ENCODE measurements at places on chromosomes 12 and 14.

GRCh38 chr12:9872742-9873141 lies 3.6 kb upstream of the CLEC2B start:
- no peak for DNase-seq

- no peak for DNase-seq
These were observed 59.0 kb upstream of the FAM181A start for GRCh38 chr14:93868165-93868564.

GRCh38 chr14:101876555-101876938 lies 87.8 kb upstream of the DYNC1H1 start:
- no peak for DNase-seq

DNA sequence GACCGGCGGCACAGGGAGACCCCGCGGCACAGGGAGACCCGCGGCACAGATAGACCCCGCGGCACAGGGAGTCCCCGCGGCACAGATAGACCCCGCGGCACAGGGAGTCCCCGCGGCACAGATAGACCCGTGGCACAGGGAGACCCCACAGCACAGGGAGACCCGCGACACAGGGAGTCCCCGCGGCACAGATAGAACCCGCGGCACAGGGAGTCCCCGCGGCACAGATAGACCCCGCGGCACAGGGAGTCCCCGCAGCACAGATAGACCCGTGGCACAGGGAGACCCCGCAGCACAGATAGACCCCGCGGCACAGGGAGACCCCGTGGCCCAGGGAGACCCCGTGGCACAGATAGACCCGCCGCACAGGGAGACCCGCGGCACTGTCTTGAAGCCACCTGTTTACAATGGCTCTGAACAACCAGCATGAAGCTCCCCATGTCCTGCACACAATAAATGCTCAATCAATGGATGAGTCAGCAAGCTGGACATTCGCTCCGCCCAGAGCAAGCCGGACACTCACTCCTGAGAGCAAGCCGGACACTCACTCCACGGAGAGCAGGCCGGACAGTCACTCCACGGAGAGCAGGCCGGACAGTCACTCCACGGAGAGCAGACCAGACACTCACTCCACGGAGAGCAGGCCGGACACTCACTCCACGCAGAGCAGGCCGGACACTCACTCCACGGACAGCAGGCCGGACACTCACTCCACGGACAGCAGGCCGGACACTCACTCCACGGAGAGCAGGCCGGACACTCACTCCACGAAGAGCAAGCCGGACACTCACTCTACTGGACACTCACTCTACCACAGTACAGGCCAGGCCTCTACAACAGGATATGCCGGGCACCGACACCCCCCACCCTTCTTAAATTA lies 121.9 kb downstream of the RFLNA start:
- no peak for DNase-seq

DNA sequence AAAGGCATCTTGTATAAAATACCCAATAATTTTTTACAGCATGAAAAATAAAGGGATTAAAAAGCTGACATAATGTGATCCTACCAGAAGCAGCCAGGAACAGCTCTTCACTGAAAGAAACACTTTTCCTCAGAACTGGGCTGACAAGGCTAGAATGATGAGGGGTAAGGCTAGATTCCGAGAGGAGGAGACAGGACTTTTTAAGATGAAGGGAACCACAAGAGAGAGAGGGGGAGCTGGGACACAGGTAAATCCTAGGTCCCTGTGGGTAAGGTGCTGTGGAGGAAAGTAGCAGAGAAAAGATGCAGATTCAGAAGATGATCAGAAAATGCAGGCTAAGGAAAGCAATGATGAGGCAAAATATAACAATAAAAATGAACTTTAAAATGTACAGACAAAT lies 29.5 kb downstream of the C2CD5 start:
- no peak for DNase-seq

DNA sequence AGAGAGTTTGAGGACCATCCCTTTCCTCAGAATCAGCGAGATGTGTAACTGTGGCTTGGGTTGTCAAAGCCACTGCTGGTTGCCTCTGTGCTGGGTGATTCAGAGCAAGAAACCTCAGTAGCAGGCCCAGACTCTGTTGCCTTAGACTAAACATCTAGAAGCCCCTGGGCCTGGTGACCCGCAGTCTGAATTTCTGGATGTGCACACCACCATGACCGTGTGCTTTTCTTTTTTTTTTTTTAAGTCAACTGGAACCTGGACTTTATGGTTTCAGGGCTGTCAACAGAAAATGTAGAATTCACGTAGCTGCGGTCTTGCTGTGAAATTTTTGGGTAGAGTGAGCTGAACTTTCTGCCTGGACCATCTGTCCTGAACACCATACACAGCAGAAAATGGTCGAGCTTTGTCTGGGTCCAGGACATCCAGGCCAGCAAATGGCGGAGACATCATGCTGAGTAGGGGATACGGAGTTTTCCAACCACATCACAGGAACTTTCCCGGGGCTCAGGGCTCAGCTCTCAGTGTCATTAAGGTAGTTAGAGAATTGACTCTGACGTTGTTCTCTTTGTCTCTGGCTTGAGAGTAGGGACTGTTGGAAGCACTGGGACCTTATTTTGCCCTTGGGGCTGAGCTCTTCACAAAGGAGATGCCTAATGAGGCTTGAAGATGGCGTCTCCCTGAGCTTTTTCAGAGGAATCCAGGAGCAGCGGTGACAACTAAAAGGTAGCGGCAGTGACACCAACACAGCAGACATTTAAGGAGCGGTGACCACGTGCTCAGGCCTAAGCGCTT lies 23.0 kb upstream of the BATF start:
- no peak for DNase-seq

- no peak for DNase-seq
These were observed 221.8 kb downstream of the SLC41A2 start for GRCh38 chr12:104736307-104736706.

DNA sequence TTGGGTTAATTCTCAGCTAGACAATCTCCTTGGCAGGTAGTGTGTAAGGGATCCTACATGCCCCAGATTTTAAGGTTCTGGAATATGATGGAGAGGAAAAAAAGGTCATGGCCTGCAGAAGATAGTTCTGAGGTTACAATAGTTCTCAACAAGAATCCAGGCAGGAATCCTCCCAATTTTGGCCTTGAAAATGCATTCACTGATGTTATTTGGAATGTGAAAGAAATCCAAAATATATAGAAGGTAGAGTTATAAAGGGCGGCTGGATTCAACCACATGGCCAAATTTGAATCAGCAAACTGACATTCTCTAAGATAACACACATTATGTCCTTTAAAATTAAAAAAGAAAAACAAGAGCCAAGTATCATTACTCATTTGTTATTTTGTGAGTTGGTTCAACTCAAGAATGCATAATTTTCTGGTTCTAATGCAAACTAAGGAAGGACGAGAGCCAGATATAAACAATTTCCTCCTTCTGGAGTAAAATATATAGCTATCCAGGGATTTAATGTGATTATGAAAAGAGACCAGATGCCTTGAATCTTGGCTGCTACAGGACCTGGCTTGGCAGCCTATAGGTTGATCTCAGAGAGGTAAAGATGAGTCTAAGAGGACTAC lies 177.0 kb upstream of the G2E3 start:
- DNase-seq: no peak

DNA sequence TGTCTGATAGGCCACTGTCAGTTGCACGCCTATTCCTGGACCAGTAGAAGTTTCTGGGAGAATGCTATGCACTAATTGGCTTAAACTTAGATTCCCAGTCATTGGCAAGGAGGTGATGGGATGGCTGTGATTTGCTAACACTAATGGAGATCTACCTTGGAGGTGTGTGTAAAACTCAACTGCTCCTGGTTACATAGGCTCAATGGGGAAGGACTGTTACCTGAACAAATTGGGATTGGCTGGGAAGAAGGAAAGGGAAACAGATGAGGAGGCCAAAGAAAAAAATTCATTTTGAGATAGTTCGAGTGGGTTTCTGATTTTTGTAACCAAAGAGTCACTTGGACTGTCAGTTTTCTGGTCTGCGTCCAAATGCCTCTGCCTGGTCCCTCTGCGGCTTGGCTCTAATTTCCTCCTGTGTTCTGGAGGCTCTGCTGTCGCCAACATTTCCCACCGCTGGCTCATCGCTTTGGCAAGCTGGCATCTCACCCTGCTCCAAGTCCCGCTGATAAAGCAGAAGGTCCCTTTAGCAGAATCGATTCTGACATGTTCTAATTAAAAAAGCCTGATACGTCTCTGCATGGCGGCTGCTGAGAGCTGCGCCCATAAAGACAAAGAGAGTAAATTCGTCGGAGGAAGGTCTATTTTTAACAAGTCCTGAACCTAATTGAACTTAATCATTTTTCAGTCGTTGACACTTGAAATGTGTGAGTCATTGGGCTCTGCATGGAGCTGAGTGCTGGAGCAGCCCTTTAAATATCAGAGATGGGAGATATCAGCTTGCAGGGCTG lies 2.0 kb upstream of the CCDC63 start:
- no peak for DNase-seq

DNA sequence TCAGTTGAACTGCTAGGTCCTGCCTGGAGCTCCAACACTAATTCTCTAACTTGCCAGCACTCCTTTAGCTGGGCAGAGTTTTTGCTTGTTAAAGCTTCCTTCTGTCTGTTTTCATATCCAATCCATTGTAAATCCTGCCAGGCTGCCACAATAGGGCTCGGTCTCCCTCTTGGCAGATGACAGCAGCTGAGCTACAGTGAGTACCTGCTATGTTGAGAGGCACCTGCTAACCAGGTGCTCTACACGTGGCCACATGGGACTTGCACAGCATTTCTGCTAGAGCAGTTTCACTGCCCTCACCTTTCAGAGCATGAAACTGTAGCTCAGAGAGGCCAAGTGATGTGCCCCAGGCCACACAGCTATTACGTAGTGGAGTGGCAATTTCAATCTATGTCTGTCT lies 106.6 kb upstream of the NOS1 start:
- no peak for DNase-seq

DNA sequence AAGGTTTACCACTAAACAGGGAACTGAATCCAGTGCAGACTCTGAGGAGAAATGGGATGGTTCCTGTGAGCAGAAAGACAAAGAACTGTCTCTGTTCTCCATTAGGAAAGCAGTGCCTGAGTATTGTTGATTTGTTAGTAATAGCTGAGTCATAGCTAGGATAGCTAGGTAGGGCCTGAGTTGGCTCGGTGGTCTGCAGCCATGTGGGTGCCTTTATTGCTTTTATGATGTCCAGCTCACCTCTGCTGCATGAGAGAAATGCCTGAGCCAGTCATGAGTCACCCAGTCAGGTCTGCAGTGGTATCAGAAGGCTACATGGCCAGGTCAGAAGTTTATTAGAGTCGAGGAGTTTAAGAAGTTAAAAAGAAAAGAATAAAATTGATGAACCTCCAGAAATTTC lies 24.2 kb downstream of the TRHDE start:
- no peak for DNase-seq

DNA sequence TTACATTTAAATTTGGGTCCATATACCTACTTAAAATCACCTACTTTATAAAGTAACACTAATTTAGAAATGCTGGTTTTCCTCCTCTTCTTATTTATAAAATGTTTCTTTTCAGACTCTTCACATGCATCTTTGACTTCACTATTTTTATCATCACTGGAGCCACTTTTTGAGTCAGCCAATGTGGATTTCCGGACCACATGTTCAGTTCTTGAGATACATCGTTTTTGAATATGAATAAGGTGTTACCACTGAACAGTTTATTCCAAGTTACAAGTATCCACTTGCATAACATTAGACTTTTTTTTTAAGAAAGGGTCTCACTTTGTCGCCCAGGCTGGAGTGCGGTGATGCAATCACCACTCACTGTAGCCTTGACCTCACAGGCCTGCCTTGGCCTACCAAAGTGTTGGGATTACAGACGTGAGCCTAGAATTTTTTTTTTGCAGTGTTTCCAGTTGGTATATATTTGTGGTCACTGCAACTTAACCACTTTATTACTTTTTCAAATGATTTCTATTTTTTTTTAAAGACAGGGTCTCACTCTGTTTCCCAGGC lies 5.7 kb downstream of the FNTB start:
- DNase-seq: no peak

DNA sequence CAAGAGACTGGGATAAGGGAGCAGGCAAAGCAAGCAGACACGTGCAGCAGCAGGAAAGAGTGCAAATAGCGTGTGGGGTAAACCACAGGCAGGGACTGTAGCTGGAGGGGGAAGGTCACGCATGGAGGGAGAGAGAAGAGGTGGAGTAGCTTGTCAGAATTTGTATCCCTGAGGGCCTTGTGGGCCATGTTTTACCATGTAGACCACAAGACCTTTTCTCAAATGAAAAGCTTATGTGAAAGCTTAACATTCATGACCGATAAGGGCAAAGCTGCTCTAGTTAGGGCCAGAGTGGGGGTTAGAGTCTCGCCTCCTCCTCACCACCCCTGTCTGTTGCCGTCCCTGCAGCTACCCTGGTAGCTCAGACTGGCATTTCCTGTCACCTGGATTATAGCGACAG lies 152.9 kb upstream of the E2F7 start:
- no peak for DNase-seq

GRCh38 chr12:76084863-76085519 lies 506 bp upstream of the NAP1L1 start:
- no peak for DNase-seq

DNA sequence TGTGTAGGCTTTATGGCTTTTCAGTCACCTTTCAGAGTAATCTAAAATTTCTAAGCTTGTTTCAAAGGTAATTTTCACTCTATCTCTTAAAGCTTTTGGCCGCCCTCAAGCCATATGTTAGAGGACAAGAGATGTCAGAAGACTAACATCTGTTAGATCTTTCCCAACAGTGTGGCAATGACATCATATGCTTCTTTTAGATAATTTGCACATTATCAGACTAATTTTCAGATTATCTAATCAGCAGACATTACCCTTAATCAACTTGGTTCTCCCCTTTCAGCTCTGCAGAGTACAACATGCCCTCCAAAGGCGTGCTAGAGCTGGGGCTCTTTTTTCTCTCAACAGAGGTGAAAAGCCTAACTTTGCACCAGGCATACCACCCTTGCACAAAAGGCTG lies 207.1 kb downstream of the DPF3 start:
- DNase-seq: no peak

GRCh38 chr12:111775205-111776193 lies 8.8 kb downstream of the ALDH2 start:
- no peak for DNase-seq

GRCh38 chr14:93086441-93087055 lies 29.2 kb downstream of the ITPK1 start:
- no peak for DNase-seq

GRCh38 chr14:85572845-85573244 lies 42.9 kb downstream of the FLRT2 start:
- DNase-seq: no peak

- DNase-seq: no peak
These were observed 271.7 kb downstream of the PDZRN4 start for GRCh38 chr12:41459906-41460214.

DNA sequence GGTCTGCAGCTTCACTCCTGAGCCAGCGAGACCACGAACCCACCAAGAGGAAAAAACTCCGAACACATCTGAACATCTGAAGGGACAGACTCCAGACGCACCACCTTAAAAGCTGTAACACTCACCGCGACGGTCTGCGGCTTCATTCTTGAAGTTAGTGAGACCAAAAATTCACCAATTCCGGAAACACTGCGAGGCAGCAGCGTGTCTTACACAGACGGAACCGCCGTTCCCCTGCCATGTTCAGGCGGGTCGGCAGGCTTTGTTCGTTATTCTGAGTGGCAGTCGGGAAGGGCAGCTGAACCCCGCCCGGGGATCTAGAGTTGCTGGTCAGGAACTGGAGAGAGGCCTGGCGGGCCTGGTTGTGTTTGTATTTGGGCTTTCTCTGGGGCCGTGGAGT lies 20.3 kb upstream of the LPCAT3 start:
- no peak for DNase-seq

- no peak for DNase-seq
These were observed 39.8 kb downstream of the GALNT9 start for GRCh38 chr12:132289356-132290202.

Measured in SK-MEL-5 (cell line).